Thyroid gland (tissue), 4 donors: ENCODE measurements at places on chromosomes 7 and 10.

DNA sequence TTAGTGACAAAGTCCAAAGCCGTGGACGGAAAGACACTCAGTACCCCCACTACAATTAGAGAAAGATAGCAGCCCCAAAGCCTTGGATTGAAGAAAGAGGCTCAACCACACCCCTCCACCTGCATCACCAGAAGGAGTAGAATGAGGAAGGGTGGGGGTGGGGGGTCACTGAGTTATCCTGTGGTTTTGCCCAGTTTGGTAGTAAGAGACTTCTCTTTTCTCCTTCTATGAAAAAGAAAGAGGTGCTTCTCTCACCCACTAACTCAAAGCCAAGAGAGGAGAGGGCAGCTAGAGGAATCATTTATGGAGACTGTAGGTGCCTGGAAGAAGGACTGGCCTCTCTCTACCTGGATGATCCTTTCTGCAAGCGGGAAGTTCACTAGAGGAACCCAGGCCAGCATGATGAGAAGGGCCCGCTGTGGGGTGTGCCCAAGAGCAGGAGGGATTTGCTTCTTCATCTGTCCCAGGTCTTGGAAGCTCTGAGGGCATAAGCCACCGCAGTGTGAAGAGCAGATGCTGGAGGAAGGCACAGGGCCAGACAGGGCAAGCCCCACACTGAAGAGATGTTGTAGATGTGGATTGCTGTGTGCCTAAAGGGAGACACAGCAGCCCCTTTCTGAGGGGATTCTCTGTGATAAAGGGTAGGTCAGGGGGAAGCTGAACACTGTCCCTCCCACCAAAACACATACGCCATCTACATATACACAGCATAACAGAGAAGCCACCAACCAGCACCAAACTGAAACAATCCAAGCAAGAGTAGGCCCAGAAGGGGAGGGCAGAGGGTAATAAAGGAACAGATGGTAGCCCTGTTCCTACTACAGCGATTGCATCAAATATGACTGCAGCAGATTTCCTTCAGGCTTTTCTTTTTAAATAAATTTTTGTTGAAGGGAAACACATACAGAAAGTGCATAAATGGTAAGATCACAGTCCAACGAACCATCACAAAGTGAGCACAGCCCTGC, 25.8 kb upstream of the LANCL2 start:
- DNase-seq, result no peak

DNA sequence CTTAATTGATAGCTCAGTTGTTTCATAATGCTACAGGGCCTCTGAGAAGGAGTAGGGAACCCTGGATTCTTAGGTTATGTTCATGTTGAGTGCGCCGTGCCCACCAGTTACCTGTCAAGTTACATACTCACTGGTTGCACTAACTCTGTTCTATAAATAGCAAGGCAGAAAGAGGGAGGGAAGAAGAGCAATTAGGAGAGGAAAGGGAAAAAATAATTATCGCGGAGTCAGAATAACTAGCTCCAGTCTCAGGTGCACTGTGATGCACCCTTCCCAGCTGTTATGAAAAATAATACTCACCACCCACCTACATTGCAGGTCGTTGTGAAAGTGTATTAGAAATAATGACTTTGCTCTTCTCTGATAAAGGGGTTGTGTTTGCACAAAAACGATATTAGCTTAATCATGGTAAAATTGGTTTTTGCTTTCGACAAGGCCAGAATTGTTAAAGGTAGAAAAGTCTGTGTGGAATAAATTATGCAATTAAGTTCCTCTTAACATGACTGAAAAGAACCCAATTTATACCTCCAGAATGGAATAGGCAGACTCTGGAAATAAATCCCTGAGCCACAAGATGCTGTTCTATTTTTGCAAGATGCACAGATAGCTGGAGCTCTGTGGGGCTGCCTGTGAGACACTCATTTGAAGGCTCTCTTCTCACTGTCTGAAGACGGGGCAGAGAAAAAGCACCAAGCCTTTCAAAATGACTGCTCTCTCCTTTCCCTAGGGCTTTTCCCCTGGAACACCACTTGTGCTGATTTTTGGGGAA, 137.6 kb upstream of the PITRM1 start:
- no peak for DNase-seq

DNA sequence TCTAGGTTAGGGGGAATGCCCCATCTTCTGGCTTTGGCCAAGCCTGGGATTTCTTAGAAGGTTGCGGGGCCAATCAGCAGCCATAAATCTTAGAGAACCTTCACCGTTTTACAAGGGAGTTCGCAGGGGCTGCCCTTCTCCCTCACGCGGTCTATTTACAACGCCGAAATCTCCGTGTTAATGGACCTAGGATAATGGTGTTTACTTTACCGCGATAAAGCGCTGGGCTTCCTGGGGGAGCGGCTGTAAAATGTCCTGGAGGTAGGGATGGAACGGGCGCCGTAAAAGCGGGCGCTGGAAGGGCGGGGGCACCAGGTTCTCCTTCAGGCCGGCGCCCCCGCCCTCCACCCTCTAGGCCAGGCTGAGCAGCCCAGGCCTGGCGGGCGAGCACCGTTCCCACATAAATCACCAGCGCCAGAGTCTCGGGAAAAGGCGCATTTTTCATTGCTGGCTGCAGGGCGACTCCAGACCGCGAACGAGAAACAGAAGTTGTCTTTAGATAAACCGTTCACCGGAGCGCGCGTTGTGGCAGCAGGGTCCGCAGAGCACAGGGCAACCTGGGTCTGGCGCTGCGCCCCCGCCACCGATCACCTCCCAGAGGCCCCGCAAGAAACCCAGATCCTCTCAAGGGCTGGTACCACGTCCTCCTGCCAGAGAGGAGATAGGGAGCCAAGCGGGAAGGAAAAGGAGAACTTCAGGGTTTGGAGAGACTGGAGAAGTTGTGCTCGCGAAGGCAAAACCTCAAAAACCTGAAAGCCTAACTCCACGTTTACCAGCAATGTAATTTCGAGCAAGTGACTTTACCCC, 12.5 kb upstream of the NKX2-3 start:
- no peak for DNase-seq

GRCh38 chr10:33695536-33695935, 361.1 kb upstream of the NRP1 start:
- DNase-seq, result no peak

DNA sequence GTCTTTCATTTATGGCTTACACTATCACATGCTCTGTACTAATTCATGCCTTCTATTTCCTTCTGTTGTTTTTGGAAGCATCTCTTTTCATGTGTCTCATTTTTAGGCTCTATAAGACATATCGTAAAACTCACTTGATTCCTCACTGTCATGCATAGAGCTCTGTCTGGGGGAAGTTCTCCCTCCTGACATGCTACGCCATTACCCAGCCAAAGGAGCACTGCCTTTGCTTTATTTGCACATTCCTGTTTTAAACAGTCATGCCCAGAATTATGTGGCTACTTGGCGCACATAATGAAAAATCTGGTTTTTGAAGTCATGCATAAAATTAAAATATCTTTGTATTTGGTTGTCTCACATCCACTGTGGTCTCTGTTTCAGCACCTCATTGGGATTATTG, 17.6 kb upstream of the AKR1C3 start:
- DNase-seq, result no peak

GRCh38 chr7:32774541-32774951, 117.0 kb downstream of the KBTBD2 start:
- no peak for DNase-seq

DNA sequence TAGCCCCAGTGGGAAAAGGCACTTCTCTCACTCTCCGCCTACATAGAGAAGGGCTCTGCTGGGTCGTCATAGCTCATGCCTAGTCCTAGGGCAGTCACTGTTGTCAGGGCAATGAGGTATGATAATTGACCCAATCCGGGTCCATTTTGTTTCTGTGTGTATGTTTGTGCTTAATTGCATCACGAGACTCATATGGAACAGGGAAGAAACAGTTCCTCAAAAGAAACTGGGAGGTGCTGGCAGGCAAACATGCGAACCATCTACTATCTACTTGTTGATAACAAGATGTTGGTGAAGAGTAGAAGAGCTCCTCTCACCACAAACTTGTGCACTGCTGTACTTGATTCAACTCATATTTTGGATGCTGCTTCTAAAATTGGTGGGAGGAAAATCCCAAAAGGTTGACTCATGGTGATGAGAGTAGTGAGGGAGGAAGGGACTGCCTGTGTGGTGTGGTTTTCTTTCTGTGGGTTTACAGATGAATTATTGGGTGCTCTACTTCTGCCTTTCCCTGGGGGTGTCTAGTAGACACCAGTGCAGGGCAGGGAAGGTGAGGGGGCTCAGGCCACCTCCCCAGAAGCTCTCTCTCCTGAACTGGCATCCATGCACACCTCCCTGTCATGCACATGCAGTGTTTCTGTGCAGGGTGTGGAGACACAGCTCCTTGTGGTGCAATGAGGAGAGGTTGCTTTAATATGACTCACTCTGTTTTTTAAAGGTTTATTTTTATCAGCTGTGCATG, 29.4 kb downstream of the LSMEM1 start:
- no peak for DNase-seq

GRCh38 chr7:15236952-15237351, 324.9 kb downstream of the AGMO start:
- no peak for DNase-seq

- DNase-seq, result no peak
Measured at GRCh38 chr7:78383096-78383880, 584.7 kb downstream of the PHTF2 start.

DNA sequence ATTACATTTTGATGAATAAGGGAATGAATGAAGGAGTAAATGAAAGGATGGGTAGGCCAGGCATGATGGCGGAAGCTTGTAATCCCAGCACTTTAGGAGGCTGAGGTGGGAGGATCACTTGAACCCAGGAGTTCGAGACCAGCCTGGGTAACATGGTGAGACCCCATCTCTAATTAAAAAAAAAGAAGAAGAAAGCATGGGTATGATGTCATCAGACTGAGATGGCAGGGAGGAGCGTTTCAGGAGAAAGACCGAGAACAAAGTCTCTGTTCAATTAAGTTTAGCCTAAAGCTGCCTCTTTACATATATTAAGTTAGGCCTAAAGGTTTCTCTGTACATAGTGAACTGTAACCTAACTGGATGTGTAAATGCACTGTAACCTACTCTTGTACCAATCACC, 42.2 kb upstream of the SMNDC1 start:
- DNase-seq, result no peak

DNA sequence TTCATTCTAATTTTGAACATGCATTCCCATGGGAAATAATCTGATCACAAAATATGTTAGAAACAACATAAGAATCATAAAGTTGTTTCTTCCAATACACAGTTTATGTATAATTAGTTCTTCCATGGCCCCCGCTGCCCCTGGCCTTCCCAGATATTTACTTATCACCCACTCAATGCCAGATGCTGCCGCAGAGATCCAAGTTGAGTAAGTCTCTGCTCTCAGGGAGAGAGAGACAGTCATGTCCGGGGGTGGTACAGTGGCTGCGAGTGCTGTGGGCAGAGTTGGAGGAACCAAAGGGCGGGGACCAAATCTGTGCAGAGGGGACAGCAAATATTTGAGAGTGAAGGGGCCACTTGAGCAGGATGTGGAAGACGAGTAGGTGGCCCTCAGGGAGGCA, 37.1 kb downstream of the COL26A1 start:
- DNase-seq, result no peak

DNA sequence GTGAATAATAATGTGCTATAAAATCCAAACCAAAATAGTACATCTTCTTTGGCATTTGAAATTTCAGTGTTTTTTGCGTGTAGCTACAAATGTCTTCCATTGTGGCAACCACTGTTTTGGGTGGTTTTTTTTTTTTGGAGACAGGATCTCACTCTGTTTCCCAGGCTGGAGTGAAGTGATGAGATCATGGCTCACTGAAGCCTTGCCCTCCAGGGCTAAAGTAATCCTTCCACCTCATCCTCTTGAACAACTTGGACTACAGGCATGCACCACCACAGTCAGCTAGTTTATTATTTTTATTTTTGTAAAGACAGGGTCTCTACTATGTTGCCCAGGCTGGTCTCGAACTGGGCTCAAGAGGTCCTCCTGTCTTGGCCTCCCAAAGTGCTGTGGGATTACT, 455.1 kb downstream of the AUTS2 start:
- DNase-seq, result no peak

GRCh38 chr7:139873593-139874301, 44.7 kb downstream of the TBXAS1 start:
- DNase-seq, result no peak

DNA sequence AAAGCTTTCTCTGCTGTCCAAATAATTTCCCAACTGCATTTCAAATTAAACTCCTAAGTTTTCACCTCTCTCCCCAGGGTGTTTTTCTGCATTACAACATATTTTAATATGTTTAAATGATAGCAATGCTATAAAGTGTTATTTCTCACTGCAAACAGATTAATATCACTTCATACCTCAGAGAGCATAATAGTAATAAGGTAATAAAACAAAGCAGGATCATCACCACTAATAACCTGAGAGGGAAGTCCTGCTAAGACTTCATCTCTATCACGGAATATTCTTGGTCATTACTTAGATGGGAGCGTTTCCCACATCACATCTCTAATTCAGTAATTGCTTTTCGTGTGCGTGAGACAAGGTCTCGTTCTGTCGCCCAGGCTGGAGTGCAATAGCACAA, 168.8 kb downstream of the PARD3 start:
- DNase-seq, result no peak
